ENCODE measurements at places on chromosomes 11 and 22. TPM values are rescaled to one million over a fixed set of nuclear protein-coding genes. Genes with fewer than 3 reads are reported as not detected.

DNA sequence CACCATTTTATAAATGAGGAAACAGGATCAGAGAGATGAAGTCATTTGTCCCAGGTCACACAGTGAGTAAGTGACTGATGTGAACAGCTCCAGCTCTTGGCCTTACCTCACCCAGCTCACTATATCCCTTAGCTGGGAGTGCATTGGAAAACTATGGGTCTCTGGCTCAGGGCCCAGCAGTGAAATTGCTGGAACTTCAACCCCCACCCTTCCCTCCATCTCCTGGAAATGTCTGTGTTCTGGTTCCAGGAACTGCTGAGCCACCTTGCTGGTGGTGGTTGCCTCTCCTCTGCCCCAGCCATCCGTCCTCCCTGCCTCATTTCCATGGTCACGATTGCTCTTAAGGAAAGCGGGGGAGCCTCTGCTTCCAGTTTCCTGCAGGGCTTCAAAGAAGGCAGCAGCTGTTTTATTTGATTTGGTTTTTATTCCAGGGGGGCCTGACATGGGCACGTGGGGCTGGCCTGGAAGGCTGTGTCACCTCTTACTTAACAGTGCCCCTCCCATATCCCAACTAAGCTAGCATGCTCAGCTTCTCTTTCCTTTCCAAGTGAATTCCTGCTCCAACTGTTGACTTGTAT, 46.2 kb upstream of the CSTF3 start:
- DNase-seq, result no peak

DNA sequence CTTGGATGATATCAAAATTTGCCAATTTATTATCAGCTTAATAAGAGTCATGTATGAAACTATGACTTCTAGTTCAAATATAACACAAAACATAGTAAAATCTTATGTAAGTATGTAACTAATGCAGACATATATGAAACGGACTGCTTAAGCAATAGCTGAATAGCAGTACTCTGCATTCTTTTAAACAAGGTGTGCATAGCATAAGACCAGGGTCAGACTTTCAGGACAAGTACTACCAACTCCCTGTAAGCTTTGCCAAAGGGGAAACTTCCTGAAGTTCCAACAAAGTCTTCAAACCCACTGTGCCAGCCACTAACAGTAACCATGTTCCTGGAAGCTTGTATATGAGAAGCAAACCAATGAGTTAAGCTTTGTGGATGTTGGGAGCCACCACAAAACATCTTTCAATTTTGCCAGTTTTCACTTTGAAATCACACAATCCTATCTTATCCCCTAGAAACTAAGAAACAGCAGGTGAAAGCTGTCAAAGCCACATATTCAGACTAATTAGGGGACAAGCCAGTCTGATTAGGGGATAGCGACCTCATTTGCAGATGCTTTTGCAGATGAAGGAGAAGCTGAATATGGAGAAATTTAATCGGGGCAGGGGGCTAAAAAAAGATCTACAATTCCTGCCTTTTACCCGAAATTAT, 13.3 kb downstream of the RBFOX2 start:
- DNase-seq, result no peak

- no peak for DNase-seq
Observed at GRCh38 chr11:26860091-26860780, 133.7 kb upstream of the FIBIN start.

GRCh38 chr11:9367551-9367950, 16.9 kb upstream of the IPO7 start:
- DNase-seq, result no peak

- DNase-seq, result no peak
Observed at GRCh38 chr22:30803679-30804078, 109.0 kb downstream of the OSBP2 start.

- no peak for DNase-seq
Observed at GRCh38 chr11:131841925-131842635, 471.7 kb downstream of the NTM start.

GRCh38 chr22:28977060-28977459, 84.6 kb downstream of the C22orf31 start:
- no peak for DNase-seq

DNA sequence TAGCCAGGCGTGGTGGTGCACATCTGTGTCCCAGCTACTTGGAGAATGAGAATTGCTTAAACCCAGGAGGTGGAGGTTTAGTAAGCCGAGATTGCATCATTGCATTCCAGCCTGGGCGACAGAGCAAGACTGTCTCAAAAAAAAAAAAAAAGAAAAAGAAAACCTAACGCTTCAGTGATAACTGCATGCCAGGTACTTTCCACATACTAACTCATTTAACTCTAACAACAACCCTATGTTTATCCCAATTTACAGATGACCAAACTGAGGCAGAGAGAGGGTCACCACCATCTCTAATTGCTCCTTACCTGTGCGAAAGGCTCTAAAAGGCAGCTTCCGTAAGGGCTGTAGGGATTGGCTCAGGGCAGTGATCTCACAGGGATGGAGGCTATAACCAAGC, 11.6 kb downstream of the PISD start:
- DNase-seq, result no peak

GRCh38 chr22:48952256-48953102, 875.2 kb downstream of the BRD1 start:
- DNase-seq, result no peak

- no peak for DNase-seq
Observed at GRCh38 chr11:66688561-66689534, 11.2 kb upstream of the RBM4B start.

GRCh38 chr11:79925570-79925969, 484.7 kb upstream of the TENM4 start:
- no peak for DNase-seq

DNA sequence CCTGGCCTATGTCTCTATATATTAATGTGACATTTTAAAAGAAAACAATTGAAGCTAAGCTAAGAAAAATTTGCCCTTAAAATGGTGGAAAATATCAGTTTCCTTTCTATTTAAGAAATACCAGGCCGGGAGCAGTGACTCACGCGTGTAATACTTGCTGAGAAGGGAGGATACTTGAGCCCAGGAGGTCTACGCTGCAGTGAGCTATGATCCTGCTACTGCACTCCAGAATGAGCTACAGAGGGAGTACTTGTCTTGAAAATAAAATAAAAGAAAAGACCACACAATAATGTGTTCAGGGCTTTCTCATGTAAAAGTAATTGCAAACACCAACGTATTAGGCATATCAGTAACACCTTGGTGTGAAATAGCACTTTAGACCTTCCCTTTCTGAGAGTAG, 1.4 kb upstream of the PRSS23 start:
- no peak for DNase-seq

- DNase-seq, result no peak
Observed at GRCh38 chr11:60389279-60389910, 6.9 kb upstream of the MS4A14 start.

DNA sequence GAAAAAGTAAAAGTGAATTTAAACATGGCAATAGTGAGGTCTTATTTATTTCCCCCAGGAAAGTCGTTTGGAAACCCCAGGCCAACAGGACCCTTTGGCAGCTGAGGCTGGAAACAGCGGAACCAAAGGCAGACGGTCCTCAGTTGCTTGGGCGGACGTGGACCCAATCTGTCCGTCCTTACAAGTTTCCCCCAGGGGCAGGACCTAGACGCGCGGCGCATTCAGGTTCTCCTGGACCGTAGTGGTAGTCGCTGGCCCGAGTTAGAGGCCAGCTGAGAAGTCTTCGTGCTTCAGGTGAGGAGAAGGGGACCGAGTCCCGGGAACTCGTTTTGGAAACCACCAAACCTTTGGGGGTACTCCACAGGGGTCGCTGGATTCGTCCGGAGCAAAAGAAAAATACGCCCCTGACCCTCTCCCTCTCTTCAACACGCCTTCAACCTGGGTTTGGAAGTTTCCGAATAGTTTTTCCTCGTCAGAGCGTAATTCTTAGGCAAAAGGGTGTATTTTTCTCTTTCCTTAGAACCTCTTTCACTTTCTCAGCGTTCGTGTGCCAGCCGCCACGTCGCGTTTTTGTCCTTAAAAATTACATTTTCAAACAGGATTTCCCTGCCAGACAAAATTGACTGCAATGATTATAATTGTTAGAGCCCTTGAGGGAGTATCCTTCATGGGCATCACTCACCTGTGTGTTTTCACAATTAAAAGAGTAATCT, 2.1 kb downstream of the METTL15 start:
- DNase-seq, result peak; percentile 68

DNA sequence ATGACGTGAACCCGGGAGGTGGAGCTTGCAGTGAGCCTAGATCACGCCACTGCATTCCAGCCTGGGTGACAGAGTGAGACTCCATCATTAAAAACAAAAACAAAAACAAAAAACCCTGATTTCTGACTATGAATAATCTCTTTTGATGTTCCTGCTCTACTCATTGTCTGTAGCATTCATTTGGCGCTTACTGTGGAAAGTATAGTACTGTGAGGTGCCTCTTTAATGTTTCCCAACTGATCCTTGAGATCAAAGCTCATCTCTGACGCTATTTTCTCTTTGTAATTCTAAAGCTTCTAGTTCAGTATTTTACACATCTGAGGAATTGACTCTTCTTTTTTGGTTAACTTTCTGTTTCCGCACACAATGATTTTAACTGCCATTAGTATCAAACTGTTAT, 60.0 kb downstream of the GRK3 start:
- peak; percentile 34 for DNase-seq

DNA sequence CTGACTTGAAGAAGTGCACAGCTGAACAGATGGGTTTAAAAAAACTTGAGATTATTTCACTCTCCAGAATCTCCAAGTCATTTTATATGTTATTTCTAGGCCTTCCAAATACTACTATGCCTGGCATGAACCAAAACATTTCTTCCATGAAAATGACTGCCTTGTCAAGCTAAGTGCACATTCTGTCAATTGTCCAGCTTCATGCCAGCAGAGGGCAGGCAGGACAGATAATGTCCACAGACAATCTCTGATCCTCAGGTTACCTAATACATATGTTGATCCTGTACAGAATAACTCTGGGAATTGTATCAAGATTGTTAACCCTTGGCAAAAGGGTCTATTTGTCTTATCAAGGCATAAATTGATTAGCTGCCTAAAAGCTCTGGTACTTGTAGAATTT, 229.5 kb downstream of the AASDHPPT start:
- no peak for DNase-seq

- DNase-seq, result no peak
Observed at GRCh38 chr11:16526947-16527346, 170.6 kb upstream of the SOX6 start.

DNA sequence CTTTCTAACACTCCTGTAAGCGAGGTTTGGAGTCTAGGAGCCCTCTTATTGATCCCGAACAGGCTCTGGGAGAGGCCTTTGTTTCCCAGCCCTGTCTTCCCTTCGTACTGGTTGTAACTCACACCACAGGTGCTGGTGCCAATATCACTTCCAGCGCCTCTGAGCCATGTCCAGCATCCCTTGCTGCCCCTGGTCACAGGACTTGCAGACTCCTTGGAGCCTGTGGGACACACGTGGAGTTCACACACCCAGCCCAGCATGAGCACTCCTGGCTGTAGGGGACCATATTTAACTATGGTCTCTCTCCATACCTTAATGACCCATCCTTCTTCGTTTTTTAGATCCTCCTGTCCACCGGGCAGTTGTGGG, 2.2 kb downstream of the ZBTB16 start:
- no peak for DNase-seq

DDX25 gene
- not detected for total RNA-seq

RASL10A gene
- total RNA-seq, result not detected

ARFGAP2 gene
- total RNA-seq, result 78.7 TPM

OR51I1 gene
- total RNA-seq, result not detected

MMP3 gene
- not detected for total RNA-seq

FOLH1 gene
- total RNA-seq, result not detected

CARNS1 gene
- total RNA-seq, result 0.91 TPM

SLC17A6 gene
- not detected for total RNA-seq

DMC1 gene
- 16.3 TPM for total RNA-seq
